ENCODE measurements at places on chromosomes 4 and X.

GRCh38 chr4:17921451-17921850, 100.1 kb downstream of the LCORL start:
- DNase-seq, result no peak

DNA sequence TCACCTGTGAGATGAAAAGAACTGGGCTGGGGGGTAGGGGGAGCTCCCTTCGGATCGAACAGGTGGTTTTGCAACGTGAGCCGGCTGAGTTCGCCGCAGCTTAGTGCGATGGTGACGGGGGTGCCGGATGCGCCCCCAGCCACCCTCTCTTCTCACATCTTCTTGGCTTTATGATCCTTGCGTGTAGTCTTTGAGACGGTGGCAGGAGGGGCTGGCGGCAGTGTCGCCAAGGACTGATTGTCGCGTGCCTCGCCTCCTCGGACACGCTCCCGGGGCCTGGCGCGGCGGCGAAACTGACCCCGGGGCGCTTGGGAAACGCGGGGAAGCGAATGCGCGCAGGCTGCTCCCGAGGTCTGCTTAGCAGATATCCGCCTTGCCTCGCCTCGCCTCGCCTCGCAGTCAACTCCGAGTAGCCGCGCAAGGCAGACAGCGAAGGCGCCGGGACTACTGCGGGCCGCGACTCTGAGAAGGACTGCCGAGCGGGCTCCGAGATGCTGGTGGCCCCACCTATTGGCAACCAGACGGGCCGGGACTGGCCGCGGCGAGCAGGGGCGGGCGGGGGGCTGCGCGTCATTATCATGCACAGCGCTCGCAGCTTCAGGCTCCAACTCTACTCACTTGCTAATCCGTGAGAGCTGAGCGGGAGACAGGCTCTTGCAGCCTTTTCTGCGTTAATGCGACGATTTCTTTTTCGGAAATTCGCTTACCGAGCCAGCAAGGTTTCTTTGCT, 1.5 kb downstream of the GRID2 start:
- DNase-seq, result peak; percentile 33

GRCh38 chr4:133464311-133464710, 315.2 kb downstream of the PCDH10 start:
- no peak for DNase-seq

DNA sequence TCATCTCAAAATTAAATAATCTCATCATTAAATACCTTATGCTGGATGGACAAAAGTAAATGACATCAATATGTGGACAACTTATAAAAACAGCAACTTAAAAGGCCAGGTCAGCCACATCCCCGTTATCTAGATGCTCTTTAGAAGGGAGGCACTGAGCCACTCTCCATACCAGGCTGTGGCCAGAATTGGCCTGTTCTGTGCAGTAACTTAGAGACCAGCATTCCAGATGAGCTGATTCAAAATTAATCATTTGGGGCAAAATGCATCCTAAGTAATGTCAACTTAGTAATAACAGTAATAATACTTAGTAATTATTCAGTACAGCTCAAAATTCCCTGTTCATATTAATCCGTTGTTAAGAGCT, 373.6 kb downstream of the FBXW7 start:
- DNase-seq, result no peak

DNA sequence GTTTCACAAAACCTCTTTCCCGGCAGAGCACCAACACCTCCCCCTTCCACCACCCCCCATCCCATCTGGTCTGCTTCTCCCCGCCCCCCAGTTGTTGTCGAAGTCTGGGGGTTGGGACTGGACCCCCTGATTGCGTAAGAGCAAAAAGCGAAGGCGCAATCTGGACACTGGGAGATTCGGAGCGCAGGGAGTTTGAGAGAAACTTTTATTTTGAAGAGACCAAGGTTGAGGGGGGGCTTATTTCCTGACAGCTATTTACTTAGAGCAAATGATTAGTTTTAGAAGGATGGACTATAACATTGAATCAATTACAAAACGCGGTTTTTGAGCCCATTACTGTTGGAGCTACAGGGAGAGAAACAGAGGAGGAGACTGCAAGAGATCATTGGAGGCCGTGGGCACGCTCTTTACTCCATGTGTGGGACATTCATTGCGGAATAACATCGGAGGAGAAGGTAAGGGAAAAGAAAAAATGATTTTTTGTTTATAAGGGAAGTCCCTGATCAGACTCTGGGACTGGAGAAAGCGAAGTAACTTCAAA, at the start of gene PDGFRA:
Gene PDGFRA, plus strand, starts transcription at position 333 of the 541 bp plus-strand sequence. CDS start 29,476 bp downstream, outside the sequence.
- no peak for DNase-seq

DNA sequence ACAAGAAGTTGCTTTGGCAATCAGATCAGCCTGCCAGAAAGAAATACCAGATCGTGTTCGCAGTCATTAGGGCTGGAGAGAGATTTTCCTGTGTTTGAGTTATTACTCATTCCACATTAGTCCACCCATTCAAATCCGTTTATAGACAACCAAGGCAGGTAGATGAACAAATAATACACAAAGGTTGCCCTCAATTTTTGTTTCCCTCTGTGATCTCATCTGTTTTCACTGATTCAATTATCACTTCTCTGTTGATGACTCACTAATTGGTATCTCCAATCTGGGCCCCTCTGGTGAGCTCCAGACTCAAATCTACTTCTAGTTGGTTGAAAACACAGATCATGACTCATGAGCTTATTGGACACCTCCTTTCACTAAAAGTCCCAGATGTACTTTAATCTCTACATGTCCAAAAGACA, 54.5 kb downstream of the CHM start:
- DNase-seq, result no peak
